ENCODE measurements at places on chromosomes 11 and 22. TPM values are rescaled to one million over a fixed set of nuclear protein-coding genes. Genes with fewer than 3 reads are reported as not detected.

Gene DBX1
- not detected for total RNA-seq

DNA sequence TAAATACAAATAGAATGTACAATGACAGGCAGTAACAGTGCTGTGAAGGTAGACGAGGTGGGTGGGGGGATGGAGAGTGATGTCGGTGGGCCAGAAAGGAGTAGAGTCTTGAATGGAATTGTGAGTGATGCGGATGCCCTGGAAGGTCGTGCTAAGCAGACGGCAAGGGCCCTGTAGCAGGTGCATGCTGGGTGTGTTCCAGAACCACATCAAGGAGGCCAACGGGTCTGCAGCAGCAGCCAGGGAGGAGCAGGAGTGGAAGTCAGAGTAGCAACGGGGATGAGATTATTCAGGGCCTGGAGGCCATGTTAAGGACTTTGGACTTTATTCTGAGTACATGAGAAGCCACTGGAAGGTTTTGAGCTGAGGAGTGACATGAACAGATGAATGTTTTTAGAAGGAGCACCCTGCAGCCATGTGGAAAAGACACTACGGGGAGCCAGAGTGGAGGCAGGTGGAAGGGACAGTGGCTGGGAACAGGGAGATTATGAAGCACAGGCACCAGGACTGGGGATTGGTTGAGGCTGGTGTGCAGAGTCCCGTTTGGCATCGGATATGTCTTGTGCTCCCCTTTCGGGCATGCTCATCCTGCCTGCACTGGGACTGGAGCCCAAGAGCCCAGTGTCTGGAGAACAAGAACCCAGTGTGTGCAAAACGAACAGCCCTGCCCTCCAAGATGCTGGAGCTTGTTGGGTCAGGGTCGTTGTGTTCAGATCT, 74.1 kb downstream of the COMMD9 start:
- DNase-seq = no peak

Gene NPAS4
- not detected for total RNA-seq

Gene AHNAK
- total RNA-seq = 184 TPM

DNA sequence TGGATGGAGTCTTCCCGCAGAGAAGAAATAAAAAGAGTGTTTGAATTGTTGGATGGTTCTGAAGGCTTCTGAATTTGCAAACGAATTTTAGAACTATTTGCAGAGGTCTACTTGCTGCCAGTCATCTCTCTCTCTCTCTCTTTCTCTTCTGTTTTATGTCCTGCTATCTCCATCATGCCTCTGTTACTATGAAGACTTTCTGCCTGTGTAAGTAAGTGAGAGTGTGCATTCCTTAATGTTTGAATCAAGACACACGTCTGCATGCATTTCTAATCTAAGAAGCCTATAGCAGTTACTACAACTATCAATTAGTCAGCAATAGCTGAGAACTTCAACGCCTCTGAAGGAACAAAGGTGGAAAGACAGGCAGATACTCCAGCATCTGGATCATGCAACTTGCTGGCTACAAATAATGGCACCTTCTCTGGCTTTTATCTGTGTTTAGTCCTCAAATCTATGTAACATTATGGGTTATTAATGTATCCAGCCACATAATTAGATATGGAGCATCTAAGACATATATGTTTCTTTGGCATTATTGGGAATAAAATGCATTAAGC, 191.5 kb upstream of the BLID start:
- no peak for DNase-seq

Gene HTR3A
- not detected for total RNA-seq

Measured in RPMI7951 (cell line).